NCI-H1048 (cell line): ENCODE measurements at places on chromosomes 3 and 15.

DNA sequence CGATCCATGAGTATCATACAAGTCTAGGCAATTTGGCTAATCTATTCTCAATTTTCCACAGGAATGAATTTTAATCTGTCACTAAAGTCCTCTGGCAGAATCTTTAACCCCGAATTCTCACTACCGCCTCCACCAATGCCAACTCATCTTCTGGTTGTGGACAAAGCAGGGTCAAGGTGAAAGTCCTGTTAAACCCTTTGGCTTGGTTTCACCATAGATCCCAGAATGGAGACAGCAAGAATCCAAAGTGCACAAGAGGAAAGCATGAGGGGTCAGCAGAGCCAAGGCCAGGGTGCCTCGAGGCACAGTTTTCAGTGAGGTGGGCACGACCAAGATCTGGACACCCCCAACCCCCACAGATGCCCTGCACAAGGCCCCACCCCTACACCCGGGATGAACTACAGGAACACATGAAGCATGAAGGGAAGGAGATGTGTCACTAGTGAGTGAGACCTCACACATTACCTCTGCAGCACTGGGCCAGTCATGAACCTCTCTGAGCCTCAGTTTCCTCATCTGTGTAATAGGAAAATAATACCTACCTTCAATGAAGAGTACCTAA is 466.2 kb downstream of the EPHB1 start:
- no peak for DNase-seq

DNA sequence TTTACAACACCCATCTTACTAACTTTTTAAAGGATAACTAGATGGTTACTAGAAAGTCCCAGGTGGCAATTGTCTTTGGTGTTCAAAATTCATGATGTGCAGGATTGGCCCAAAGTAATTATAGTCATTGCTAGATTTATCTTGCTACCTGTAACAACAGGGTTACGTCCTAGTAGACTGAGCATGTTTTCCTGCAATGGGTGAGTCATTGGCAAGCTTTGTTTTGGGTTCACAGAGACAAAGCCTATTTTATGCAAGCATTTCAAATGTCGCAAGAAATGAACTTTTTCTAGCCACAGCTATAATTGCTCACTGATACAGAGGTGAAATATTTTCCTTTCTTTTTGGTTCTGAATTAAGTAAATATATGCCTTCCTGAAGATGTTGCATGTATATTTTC is 267.6 kb downstream of the AGBL1 start:
- DNase-seq, result no peak

DNA sequence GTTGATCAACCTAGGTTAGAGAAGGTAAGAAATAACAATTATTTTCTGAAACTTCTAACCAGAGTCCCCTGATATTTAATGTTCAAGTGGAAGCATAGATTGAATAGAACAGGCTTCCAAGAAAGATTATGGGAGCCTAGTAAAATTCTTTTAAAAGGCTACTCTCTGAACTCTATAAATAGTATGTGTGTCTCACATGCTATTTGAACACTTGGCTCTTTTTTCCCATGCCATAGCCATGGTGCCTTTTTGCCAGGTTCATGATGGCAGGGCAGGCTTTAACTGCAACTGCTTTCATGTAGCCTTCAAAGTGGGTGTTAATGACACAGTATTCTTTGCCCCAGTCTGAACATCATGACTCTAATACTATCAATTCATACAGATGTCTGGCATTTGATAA is 22.9 kb upstream of the STRIT1 start:
- no peak for DNase-seq

GRCh38 chr3:173747427-173747826 is 349.9 kb downstream of the NLGN1 start:
- DNase-seq, result no peak

GRCh38 chr15:70795311-70795665 is 31.9 kb upstream of the UACA start:
- DNase-seq, result no peak

- no peak for DNase-seq
These were observed 517.5 kb upstream of the UBE2E2 start for GRCh38 chr3:22685597-22685996.

DNA sequence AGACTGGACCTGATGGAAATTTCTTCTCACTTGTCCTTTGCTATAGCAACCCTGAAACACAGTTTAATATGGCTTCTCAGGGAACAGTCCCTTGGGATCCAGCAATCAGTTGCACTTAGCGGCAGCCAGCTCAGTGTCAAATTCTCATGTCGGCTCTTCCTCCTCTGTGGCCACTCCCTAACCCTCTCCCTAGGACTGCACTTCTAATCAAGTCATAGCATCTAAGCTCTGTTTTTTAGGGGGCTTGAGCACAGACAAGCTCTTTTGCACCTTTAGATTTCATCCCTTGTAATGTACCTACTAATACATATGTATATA is 250.5 kb upstream of the TLE3 start:
- no peak for DNase-seq

- no peak for DNase-seq
These were observed 38.8 kb upstream of the SV2B start for GRCh38 chr15:91061230-91061629.

- no peak for DNase-seq
These were observed 80.2 kb downstream of the RPLP1 start for GRCh38 chr15:69532856-69533255.

DNA sequence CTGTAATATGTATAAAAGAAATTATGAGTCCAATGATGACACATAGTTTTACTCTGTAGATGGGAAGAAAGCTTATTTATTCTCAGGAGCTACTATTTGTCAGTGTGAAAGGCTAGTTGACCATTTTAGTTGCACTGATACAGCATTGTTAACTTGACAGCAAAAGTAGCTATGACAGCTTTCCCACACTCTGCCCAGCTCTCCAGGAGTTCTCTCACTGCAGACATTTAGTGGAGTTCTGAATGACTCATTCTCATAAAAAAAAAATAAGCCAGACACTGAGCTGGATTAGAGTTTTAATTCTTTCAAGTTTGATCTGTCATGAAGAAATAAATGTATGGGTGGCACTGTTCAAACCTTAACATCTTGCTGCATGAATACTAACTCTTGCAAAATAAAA is 77.2 kb upstream of the CFAP20DC start:
- no peak for DNase-seq

DNA sequence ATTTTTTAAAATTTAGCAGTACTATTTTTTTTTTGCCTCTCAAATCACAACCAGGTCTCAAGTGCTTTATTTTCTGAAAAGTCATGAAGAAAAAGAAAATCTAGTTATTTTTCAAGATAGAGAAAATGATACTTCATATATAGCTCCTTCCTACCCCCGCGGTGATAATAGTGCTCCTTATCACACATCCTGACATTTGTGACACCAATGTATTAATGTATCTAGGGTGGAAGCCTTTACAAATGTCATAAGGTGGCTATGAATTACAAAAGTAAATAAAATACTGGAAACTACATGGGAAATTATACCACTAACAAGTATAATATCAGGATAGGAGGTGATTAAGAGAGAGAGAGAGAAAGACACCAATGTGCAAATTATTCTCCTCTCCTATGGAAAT is 582.2 kb downstream of the UNC13C start:
- no peak for DNase-seq

DNA sequence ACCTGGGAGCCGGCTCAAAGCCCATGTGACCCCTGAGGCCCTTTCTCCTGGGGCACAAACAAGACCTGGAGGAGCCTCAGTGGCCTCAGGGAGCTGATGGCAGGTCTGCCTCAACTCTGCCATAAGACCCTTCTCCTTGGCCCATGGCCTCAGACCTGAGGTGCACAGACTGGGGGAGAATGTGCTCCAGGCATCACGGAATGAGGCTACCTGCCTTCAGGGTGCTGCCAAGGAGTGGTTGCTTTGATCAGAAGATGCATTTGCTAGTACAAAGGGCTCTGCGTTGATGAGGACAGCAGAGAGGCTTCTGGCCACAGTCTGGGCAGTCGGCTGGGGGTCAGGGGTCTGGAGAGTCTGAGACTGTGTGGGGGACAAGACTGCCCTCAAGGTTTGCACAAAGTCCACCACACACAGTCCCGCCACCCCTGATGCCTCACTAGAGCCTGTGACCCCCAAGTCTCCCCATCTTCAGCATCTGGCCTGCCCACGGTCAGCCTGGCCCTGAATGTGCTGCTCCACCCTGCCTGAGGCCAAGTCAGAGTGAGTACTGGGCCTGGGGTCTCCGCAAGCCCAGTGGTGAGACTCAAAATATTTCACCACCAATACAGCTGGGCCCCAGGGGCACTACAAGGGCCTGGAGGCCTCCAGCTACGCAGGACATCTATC is 26.6 kb downstream of the ALDH1L1 start:
- DNase-seq, result no peak

DNA sequence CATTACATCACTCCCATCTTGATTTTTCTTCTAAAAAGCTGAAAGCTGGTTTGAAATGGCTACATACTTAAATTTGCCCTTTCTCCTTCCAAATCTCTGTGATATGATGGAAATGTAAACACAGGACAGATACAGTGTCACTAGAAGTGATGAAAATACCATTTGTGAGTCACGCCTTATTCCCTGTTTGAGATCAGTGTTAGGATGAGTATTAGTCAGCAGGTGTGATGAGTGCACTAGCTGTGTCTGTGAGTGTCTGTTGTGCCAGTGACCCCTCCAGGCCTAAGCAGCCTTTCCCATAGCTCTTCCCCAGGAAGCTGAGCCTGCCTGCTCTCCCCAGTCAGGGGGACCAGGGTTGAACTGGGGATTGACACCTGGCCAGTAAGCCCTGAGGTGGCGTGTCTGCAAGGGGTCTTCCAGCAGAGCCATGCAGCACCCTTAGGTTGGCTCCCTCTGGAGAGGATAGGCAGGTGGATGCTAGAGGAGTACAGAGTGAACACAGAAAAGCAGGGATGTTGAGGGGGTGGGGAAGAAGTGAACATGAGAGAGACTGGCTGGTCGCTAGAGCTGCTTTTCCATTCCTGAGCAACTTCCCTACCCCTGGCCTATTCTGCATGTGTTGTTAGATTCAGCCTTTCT is 92.0 kb downstream of the PDE8A start:
- DNase-seq, result no peak

GRCh38 chr15:48888191-48888590 is 10.3 kb downstream of the EID1 start:
- no peak for DNase-seq

GRCh38 chr3:190345027-190345821 is 23.0 kb upstream of the CLDN1 start:
- peak; percentile 44 for DNase-seq

GRCh38 chr3:25419251-25419650 is 8.8 kb upstream of the RARB start:
- DNase-seq, result no peak

DNA sequence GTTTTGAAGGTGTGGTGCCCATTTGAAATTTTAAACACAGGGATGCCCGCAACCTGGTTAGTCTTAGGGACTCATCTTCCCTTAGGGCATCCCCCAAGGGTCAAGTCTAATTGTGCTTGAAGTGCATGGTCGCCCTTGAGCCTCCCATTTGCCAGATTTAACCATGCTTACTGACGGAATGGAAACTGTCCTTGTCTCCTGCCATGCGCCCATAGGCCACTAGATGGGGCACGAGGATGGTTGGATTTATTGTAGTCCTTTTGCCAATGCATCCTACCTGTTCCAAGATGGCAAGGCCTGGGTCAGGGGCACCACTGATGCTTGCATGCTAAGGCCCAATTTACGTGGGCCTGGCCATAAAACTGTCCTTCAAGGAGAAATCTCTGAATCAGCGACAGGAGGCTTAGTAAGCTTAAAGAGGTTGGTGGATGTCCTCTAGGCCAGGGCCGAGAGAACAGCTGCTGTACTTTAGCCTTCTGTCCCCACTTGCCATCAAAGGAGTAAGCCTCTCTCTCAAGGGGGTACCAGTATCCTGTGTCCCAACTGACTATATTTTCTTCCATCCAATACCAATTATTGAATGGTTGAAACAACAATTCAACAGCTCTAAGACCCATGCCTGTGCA is 355.4 kb downstream of the OTOL1 start:
- DNase-seq, result no peak

DNA sequence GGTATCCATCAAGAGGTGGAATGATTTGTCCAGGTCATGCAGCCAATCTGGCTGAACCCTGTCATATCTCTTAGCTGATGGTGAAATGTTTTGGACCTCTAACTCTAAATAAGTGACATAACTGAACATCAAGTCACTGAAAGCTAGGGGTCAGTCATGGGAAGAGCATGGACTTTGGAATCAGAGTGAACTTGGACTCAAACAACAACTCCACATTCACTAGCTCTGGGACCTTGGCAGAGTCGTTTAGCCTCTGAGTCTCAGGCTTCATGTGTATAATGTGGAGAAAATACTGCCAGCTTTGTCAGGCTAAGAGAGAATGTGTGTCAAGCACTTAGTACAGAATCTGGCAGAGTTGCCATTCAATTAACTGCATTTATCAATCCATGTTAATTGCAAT is 557.8 kb upstream of the CFAP20DC start:
- DNase-seq, result no peak

DNA sequence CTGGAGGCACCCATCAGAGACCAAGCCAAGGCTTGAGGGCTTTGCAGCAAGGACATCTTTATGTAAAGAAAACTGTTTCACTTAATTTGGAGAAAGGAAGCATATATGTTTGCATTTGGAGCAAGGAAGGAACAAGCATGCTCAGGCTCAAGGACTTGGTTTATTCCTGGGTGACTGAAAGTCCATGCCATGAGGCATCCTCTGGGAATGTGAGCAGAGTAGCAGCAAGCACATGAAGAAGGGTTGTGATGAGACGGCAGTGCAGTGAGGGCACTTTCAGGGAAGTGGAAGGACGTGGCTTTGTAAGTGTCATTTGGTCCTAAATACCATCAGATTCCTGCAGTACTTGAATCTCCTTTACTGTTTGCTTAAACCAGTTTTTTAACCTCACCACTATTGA is 26.8 kb downstream of the POLG start:
- no peak for DNase-seq

DNA sequence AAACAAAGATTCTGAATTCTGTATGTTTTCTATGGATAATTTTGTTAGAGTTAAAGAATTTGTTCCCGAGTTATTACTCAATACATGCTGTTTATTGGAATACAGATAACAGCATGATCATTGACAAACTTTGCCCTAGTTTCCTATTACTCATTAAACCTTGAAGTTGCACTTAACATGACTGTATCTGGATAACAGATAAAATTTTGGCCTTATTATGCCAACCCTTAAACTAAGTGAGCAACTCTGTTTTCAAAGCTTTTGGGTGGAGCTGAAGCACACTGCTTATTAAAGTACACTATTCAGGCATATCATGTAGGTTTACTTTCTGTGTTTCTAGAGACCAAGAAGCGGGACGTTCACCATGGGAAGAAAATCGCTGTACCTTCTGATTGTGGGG is at the start of gene AADAC:
TSS of gene AADAC (plus strand) at position 318 of the 400 bp plus-strand sequence. CDS start at position 365, 47 bp downstream.
- DNase-seq, result no peak
